ENCODE measurements at places on chromosomes 5 and 9. TPM values are rescaled to one million over a fixed set of nuclear protein-coding genes. Genes with fewer than 3 reads are reported as not detected.

Gene DEPDC1B
- 1.1 TPM for total RNA-seq

- no peak for DNase-seq
Observed at GRCh38 chr9:82923092-82923911, 139.6 kb downstream of the RASEF start.

- DNase-seq, result peak; percentile 72
Observed at GRCh38 chr5:172106511-172107356, 81.3 kb downstream of the STK10 start.

DNA sequence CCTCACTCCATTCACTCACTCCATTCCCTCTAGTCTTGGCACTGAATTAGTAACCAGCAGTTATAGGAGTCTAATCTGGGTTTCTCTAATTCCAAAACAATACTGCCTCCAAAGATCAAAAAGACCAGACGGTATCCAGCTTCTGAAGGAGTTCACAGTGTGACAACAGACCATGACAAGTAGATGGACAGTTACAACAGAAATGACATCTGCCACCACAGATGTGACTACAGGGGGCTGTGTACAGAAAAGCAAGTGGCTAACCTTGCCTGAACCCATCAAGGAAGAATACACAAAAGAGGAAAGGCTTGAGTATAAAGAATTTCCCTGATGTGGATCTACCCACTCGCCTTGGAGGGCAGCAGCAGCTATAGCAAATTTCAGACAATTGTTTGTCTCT lies 112.4 kb downstream of the ACTL7B start:
- DNase-seq, result no peak

- DNase-seq, result no peak
Observed at GRCh38 chr5:7871653-7872052, 2.7 kb downstream of the MTRR start.
